Cortex of kidney (tissue), 1 donor: ENCODE measurements at places on chromosomes 7 and 10.

DNA sequence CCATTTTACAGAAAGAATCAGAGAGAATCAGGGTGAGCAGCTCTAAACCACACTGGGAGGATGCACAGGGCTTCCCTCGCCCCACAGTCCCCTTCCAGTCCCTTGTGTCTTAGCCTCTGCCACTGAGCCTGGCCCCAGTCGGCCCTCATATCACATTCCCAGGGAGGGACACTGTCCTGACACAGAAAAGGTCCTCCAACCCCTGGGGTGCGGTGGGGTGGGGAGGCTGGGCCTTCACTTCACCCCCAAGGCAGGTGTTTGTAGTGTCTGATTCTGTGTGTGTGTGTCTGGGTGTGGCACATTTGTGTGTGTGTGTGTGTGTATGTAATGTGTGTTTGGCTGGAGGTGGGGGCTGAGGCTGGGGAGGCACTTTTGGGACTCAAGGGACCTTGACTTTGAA is 1.8 kb upstream of the KCP start:
- DNase-seq, result no peak

DNA sequence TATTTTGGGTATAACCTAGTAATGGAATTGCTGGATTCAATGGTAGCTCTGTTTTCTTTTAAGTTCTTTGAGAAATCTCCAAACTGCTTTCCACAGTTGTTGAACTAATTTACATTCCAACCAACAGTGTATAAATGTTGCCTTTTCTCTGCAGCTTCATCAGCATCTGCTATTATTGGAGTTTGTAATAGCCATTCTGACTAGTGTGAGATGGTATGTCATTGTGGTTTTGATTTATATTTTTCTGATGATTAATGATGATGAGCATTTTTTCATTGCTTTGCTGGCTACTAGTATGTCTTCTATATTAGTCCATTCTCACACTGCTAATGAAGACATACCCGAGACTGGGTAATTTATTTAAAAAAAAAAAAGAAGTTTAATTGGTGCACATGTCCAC is 248.6 kb upstream of the MAGI2 start:
- no peak for DNase-seq

DNA sequence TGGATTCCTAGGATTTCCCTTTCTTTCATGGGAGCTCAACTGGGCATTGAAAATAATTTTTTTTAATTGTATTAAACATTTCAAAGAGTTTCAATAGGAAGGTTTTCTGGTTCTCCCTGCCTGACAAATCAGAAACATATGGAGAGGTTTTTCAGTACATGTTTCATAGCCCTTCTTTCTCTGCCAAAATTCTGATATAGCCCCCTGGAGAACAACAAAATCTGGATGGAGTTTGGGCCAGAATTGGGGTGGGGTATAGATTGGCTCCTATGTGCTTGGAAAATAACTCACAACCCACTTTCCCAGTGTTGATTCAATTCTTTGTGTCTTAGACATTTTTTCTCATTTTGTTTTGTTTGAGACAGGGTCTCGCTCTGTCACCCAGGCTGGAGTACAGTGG is 24.6 kb upstream of the EIF4H start:
- no peak for DNase-seq

DNA sequence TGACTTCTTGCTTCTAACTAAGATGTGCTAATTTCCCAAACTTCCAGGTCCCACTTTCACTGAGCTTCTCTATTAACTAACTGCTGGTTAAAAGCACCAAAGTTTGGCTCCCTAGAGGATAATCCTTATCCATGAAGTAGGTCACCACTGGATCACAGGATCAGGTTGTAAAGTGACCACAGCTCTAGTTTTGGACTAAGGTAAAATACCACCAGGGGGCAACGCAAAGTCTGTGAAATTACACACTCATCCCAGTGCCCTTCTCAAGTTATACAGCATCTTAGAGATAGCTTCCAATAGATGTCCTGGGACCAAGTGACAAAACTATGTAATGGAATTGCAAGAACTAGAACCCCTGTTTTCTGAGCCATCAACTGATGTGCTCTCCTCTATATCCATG is 116.4 kb upstream of the ASAH2 start:
- no peak for DNase-seq

DNA sequence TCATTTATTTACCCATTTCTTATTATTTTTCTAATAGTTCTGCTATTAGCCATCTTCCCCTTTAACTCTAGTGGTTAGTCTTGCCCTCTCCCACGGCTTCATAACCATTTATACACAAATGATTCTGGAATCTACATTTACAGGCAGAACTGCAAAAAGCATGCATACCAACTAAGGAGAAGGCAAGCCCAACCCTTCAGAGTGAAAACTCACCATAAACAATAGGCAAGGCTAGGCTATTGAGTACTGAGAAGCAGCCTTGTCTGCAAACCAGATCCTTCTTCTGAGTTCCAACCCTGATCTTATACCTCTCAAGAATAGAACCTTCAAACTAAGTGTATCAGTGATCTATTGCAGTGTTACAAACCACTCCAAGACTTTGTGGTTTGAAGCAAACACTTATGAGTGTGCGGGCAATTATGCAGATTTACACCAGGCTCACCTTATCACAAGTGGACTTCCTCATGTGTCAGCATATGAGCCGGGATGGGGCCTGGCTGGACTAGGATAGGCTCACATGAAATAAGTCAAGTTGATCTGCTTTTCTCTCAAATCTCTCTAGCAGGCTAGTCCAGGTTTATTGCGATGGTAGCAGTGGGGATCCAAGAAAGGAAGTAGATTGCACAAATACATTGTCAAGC is 896.9 kb upstream of the PHF14 start:
- no peak for DNase-seq

- no peak for DNase-seq
Measured at GRCh38 chr7:55351263-55351662, 13.9 kb upstream of the LANCL2 start.

DNA sequence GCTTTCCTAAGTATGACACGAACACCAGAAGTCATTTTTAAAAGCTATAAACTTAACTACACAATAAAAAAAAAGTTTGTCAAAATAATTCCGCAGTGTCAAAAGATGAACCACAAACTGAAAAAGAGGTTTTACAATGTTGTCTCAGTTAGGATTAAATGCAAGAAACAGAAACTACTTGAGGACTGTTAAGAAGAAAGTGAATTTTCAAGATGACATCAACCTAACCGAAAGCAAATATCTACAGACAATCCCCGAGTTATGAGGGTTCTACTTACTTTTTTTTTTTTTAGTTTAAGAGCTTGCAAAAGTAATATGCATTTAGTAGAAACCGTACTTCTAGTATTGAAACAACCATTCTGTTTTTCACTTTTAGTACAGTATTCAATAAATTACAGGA is 62.3 kb downstream of the TFPI2 start:
- no peak for DNase-seq

GRCh38 chr7:92913849-92914248 is 77.5 kb upstream of the CDK6 start:
- DNase-seq, result no peak
